ENCODE measurements at places on chromosomes 16 and 17.

- no peak for DNase-seq
These were observed 477 bp downstream of the CENPV start for GRCh38 chr17:16352667-16353316.

- no peak for DNase-seq
These were observed 244.9 kb downstream of the FTO start for GRCh38 chr16:53948734-53949430.

DNA sequence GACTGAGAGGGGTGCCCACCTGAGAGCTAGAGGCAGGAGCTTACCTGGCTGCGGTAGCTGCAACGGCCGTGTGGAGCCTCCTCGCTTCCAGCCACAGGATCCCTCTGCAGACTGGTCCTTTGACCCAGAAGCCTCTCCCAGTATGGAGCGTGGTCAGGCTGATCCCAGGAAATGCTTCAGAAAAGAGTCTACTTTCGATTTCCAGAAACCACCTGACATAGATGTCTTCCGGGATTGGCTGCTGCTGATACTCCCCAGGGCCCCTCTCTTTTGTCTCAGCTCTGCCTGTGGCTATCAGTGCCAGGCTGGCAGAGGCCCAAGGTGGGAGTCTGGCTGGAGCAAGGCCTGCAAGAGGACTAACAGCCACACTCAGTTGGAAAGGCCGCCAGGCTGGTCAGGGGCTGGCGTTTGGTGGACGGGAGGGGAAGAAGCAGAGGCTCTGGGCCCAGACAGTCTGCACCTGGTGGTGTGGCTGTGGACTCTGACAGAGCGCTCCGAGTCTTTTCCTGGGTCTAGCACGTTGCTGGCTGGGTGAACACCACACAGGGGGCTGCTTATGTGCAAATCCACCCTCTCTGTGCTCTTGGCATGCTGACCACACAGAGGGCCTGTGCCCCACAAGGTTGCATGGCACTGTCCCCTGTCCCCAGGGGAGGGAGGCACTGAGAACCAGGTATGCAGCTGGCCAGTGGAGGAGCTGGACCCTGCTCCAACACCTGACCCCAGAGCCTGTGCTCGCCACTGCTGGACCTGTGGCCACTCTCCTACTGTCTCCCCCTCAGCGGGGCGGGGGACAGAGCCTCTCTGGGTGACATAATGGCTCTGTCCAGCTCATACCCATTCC lies at the start of gene LGALS3BP:
TSS of gene LGALS3BP (minus strand) at position 144 of the 844 bp plus-strand sequence. CDS start 2,732 bp downstream, outside the sequence.
- peak; percentile 60 for DNase-seq

DNA sequence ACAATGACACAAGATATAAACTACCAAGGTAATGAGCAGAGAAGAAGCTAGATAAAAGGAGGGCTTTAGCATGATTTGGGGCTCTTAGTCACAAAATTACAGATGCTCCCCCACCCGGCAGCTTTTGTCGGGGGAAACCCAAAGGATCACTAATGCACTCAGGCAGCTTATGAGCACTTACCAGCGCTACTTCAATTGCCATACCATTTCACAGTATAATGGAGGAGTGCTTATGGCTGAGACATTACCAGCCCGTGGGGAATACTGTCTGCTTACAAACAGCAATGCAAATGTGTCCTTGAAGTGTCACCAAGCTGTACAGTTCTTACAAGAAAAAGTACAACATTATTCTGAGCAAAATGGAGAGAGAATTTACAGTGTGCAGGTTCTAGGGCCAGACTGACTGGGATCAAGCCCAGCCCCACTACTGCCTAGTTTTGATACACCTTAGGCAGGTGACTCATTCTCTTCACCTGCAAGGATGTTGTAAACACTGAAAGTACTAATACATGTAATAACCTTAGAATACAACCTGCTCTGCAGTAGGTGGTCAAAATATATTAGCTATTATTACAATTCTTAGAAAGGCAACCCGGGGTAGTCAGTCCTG lies 16.3 kb downstream of the ANKFY1 start:
- DNase-seq: no peak

GRCh38 chr16:839643-840408 lies 39.3 kb upstream of the GNG13 start:
- no peak for DNase-seq

GRCh38 chr16:24624102-24624501 lies 84.7 kb downstream of the RBBP6 start:
- no peak for DNase-seq

Data from nucleus accumbens (tissue), 56 donors.